ENCODE measurements at places on chromosomes 1 and 21.

- no peak for DNase-seq
These were observed 17.2 kb downstream of the TIE1 start for GRCh38 chr1:43317817-43318471.

DNA sequence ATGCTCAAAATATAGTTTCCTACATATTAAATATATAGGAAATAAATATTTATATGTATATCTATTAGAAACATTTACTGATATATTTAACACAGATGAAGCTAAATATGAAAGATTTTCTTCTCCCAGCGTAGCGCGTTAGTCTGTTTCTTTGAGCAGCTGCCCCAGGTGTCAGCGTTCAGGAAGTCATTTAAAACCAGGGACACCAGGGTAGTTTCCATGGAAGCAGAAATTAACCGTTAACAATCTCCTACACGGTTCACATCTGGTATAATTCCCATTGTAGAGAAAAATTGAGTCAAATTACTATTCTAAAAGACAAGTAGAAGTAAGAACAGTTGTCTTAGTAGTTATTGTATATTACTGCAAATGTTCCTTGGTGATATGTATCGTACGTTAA lies 1443.7 kb downstream of the MRPL39 start:
- no peak for DNase-seq

DNA sequence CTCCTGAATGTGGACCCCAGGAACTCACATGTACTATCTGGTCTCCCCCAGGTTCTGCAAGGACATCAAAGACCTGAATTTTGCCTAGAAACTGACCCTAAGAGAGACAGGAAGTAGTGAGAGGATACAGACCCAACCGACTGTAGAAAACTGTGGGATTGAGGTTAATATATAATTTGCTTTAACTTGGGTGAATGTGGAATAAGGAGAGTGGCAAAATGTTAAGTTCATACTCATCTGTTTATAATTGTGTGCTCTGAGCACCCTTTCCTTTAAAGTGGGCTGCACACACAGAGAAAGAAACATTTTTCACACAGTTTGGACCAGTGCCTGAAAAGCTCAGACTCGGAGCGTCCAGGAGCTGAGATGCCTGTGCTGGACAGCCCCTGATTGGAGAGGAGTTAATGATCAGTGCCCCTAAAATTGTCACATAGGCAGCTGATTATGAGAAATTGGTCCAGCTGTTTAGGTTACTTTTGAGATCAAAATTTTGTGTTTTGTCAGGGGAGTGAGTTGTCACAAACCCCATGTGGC lies 37.2 kb downstream of the ROR1 start:
- DNase-seq = no peak

DNA sequence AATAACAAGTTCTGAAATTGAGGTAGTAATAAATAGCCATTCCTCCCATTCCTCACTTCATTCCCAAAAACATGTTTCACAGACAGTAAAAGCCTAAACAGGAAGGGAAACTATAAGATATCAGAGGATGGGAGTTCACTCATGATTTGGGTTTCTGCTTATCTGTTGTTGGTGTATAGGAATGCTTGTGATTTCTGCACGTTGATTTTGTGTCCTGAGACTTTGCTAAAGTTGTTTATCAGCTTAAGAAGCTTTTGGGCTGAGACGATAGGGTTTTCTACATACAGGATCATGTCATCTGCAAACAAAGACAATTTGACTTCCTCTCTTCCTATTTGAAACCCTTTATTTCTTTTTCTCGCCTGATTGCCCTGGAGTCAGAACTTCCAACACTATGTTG lies 26.0 kb upstream of the POFUT2 start:
- no peak for DNase-seq

DNA sequence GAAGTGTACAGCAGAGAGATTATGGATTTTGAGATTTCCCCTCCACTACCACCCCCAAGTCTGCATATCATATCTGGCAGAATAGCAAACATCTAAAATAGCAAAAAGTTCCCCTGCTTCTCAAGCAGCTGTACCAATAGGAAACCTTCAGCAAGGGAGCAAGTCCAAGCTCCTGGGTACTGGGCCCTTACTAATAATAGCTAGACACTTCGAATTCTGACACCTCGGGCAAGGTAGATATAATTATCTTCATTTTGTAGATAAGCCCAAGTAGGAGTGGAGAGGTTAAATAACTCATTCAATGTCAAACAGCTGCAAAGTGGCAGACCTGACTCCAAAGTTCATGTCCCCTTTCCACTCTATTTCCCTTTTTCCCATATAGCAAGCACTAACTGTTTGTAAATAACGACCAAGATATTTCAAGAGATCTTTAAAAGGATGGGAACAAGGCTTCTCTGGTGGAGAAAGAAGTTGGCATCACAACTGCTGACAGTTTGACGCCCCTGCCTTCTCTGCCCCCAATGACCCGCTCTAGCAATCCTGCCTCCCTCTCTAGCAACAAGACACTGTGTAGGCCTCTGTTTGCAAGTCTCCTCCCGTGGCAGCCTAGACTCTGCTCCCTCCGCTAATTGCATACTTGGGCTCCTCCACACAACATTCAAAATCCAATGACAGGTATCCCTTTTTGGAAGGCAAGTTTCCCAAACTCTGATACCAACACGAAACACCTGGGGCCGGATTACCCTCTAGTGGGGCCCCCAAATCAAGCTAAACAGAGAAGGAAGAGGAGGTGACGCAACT lies 18.7 kb upstream of the ADAR start:
- peak; percentile 44 for DNase-seq

- no peak for DNase-seq
These were observed 272.0 kb downstream of the HHIPL2 start for GRCh38 chr1:222275729-222276465.

DNA sequence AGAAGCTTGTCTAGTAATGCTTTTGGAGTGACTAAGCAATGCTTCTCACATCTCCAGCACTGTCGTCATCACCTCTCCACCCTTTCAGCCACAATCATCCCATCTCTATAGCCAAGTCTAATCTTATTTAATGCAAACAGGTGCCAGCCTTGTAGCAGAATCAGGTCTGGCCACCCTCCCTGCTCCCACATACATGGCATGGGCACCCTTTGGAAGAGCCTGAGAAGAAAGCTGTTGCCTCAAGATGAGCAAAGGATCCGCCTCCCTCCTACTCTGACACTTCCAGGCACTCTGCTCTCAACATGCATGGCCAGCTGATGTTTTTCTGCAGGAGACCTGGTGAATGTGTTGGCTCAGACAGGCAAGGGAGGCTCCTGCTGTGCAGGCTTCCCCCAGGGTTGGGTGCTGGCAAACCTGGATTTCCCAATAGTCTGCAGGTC lies 113.1 kb upstream of the GRIK3 start:
- DNase-seq = no peak

DNA sequence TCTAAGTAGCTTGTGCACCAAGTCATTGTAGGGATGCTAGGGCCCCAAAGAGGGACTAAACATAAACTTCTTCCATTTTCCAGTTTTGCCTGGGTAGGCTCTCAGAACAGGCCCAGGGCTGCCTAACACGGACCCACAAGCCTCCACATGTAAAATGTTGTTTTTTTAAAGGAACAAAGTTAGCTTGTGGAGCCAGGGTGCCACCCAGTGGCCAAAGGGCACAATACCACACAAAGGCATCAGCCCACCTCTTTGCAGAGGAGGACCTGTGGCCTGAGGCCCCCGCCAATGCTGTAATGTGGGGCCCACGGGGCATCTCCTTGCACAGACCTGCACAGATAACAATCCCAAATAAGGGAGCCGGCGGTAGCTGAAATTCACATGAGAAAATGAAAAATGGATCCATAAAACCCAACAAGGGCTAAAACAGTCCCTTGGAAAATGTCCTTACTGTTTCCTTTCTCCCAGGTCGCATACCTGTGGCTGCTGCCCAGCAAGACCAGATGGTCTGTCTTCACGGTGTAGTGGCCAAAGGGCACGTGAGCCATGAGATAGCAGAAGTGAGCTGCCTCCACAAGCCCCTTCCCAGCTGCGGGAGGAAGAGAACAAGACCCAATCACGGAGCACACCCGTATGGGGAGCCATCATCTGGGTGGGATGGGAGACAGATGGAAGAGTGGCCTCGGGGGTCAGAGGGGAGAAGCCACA lies 23.8 kb downstream of the SEC16B start:
- DNase-seq = peak; percentile 8

Data from CD4-positive, alpha-beta T cell treated with Interleukin-10 for 1 hour (primary cell).